ENCODE measurements at places on chromosomes 1 and 21.
A peak's percentile ranks its signal among the peaks of the same experiment; 100 is the strongest.

- no peak for DNase-seq
Observed at GRCh38 chr1:55631509-55631908, 416.3 kb upstream of the USP24 start.

DNA sequence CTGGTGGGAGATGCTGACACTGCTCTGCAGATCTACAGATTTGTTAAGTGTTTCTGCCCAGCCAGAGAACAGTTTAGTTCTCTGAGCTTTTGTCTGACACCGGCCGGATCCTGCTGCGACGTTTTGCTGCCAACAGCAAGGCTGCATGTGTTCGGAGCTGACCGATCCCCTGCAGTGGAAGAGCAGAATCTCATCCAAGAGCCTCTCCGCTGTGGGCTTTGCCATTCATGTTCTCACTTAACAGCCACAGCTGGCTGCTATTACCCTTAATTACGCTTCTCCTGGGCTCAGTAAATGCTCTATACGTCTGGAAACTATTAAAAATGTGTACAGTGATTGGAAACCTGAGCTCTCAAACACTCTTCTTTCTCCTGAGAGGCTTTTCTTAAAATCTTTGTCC lies 105.3 kb downstream of the BCAR3 start:
- no peak for DNase-seq

GRCh38 chr1:60425528-60425927 lies 352.0 kb upstream of the C1orf87 start:
- no peak for DNase-seq

GRCh38 chr1:89546082-89546889 lies 21.7 kb downstream of the LRRC8B start:
- DNase-seq, result no peak

DNA sequence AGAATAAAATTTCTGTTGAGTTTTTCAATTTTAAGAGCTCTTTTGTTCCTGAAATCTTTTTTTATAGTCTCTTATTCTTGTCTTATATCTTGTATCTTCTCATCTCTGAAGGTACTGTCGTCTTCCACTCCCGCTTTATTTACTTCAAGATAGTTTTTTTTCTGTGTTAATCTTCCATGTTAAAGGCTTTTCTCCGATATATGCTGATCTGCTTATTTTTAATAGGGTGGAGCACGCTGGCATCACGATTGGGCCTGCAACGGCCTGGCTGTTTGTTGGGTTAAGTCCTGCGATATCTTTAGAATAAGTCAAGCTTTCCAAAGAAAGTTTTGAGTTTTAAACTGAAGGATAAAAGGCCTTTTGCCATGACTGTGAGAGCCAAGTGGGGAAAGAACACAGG lies 35.7 kb downstream of the MRPS6 start:
- DNase-seq, result no peak

DNA sequence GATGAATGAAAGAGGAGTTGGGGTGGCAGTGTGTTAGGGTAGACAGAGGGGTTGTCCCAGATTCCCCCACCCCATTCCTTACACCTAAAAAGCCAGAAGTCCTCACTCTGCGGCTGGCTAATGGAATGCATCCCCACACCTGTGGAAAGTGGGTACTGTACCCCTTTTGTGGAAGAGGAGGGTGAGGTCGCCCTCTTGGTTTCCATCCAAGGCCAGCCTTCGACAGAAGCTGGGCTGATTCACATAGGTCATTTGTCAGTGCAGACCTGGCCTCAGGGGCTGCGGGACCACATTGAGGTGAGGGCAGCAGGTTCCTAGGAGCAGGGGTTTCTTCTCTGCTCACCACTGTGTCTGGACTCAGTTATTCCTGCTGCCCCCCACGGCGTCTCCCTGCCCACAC lies 671.6 kb downstream of the MATN1 start:
- no peak for DNase-seq

GRCh38 chr1:66206563-66207144 lies 327.3 kb upstream of the SGIP1 start:
- no peak for DNase-seq

DNA sequence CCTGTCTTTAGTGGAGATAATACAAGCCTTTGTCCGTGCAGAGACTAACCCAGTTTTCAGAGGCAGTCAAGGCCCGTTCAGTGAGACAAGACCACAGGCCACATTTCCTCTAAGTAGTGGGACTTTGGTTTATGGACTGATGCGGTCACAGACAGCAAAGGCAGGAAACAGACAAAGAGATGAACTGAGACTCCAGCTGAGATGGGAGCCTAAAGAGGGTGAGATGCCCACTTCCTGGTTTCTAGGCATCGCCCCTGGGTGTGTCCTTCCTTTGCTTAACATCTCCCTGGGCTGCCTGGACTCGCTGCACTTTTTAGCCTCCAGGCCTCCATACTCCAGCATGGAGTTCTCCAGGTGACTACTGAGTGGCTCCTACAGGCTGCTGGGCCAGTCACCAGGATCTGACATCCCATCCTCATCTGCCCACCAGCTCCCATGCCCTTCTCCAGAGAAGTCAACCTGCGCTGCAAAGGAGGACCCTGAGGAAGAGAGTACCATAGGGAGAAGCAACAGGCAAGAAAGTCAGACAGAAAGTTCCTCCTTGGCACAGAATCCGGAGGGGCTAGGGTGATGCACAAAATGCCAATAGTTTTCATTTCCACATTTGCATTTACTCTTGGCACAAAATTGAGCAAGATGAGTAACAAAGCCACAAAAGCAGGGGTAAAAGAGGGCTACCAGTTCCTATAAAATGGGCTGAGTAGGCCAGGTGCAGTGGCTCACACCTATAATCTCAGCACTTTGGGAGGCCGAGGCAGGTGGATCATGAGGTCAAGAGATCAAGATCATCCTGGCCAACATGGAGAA lies 15.1 kb downstream of the THEMIS2 start:
- DNase-seq, result no peak

GRCh38 chr21:14088391-14088790 lies 122.4 kb downstream of the LIPI start:
- DNase-seq, result no peak

- DNase-seq, result peak; percentile 71
Observed at GRCh38 chr1:205121660-205122488, at the start of gene RBBP5. TSS of gene RBBP5 (minus strand) at chr1:205121978. CDS start at chr1:205121873, 105 bp downstream.

GRCh38 chr1:17553975-17554700 lies 14.6 kb downstream of the ARHGEF10L start:
- DNase-seq, result no peak

- DNase-seq, result no peak
Observed at GRCh38 chr21:22020221-22020620, 1022.0 kb downstream of the NCAM2 start.

DNA sequence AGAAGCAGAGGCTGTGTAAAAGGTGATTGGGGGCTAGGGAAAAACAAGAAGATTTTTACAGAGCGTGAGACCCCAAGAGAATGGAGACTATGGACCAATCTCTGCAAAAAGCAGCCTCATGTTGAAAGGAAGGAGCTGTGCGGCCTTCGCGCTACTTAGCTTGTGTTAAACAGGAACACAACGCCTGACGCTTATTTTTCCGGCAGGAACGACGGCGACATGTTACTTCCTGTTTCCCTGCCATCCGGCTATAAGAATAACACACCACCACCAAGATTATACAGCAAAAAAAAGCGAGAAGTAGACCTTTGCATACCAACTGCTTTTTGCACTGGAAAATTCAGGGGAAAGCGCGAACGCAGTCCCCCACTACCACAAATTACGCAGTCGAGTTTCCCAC lies 272.7 kb downstream of the FAM72C start:
- DNase-seq, result no peak

- DNase-seq, result no peak
Observed at GRCh38 chr21:38171723-38172344, 85.0 kb upstream of the KCNJ15 start.

- DNase-seq, result no peak
Observed at GRCh38 chr1:45619149-45619921, 4.5 kb downstream of the CCDC17 start.

DNA sequence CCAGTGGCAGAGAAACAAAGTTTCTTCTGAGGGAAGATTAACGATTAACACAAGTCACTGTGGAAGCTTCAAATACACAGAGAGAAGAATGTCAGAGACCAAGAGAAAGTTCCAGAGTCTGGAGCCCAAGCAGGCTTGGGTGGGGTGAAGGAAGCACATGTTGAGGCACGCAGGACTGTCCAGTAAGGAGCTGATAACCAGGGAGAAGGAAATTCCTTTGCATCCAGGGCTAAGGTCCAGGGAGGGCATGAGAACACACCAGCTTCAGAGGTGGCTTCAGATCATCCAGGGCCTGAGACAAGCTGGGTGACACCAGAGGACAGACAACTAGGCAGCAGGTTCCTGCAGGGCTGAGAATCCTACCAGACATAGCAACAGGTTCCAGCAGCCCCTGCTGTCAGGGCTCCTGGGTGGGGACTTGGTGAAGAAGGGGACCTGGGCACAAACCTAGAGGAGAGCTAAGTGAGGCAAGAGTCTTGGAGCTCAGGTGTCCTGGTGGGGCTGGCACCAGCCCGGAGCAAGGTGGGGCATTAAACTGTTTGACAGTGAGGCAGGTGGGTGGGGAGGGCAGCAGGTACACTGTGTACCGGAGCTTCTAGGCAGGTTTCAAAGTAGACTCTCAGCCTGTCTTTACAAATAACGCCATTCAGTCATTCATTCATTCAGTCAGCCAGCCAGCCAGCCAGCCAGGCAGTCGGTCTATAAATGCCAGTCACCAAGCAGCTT lies 2.6 kb upstream of the SPRR1A start:
- no peak for DNase-seq

DNA sequence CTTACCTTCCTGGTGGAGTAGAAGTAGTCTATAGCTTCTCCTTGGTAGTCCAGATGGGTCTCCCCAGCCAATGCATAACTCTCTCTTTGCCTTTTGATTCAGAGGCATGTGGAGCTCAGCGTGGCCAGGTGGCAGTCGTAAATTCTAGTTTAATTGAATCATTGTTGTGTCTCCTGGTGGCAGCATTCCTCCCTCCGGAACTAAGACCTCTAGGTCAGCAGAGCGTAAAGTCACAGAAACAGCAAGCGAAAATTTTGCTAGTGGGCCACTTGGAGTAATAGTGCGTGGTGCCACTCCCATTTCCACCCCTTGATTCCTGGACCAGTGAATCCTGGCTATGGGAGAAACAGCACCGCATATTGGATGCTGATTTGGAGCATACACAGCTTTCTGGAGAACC lies 3.9 kb upstream of the TMPRSS2 start:
- DNase-seq, result no peak

DNA sequence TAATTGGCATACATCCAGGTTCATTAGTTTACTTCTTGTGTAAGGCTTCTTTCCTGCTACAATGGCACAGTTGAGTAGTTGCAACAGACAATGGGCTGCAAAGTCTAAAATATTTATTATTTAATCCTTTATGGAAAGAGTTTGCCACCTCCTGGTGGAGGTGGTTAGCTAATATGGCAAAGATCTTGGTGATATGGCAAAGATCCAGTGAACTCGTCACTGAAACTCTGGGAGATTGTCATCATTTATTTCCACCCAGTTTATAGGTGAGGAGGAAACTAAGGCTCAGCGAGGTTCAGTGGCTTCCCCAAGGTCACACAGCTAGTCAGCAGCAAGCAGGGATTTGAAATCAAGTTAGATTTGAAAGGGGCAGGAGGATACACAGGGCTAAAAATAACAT lies 16.1 kb upstream of the IFFO2 start:
- no peak for DNase-seq

DNA sequence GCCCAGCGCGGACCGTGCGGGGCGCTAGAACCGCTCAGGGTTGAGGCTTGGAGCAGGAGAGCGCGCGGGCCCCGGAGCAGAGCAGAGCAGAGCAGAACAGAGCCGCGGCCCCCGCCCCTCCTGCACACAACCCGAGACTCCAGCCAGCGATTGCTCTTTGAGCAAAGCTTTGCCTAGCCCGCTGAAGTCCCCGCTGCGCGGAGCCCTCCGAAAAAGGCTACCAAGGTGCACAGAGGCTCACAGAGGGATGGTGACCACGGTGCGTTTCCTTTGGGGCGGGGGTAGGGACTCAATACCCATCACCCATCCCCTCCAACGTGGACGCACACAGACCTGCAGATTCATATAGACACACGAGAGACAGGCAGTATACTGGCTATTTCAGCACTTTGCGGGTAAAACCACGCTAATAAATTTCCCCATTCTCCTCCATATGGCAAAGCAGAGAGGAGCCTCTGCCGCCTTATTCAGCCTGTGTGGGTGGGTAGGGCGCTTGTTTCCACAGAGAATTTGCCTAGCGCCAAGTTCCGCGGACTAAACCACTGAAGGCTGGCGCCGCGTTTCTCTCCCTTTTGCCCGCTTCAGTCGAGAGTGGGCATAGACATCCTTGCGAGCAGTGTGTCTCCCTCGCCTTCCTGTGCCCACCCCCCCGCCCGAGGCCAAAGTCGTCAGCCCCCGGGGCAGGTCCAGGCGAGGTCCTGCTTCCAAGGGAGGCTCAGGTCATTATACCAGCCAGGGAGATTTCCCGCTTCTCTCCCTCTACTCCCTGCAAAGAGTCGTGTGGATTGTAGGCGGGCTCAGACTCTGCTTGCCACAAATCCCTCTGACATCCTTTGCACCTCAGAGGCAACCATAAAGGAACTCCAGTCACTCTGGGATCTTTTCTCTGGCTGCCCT lies 8.5 kb downstream of the HLX start:
- DNase-seq, result no peak

DNA sequence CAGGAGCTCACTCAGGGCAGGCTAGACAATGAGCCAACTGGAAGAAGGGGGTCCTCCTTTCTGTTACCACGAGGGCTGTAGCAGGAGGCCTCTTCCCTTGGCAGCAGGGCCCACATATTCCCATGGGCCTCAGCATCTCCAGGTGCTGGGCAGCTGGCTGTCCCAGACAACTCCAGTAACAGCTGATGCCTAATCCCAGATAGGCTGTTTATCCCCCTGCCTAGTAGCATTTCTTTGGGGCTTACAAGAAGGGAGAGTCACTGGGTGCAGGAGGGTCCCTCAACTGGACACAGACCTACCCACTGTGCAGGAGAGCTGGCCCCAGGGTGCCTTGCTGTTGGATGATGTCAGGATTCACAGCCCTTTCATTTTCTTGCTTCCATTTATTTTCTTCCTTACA lies 278.2 kb downstream of the DSCAM start:
- no peak for DNase-seq

DNA sequence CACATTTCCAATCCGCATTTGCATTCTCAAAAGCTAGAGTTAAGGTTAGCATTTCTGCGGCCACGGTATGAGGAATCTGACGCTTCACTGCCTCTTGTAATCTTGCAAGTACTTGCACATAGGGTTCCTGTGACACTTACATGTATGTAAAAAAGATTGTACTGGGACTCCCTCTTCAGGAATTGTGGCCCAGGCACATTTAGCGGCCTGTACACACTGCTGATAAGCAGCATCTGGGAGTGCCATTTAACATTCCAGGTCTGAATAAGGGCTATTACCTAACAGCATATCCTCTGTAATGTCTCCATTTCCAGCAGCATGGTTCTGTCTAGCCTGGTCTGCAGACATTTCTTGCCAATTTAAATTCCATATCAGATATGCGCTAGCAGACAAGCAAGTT lies 75.7 kb downstream of the AXDND1 start:
- no peak for DNase-seq

- no peak for DNase-seq
Observed at GRCh38 chr1:44351289-44351688, 3.8 kb downstream of the ERI3 start.

GRCh38 chr1:19406680-19407079 lies 78.7 kb downstream of the CAPZB start:
- no peak for DNase-seq

DNA sequence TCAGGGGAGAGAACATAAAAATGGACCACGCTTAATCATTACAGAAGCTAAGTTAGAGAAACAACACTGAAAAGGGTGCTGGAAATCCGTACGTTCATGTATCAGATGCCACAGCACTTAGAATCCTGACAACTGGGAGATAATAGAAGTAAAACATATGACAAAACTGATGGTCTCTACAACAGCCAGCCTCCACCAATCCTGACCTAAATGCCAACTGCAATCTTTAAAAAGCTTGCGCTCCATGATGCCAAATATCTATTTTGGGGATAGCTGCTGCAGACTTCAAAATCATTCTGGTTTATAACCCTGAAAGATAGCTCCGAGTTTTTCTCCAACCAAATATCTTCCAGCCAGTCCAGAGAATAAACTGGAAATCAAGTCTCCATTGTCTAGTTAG lies 178.3 kb downstream of the RERE start:
- DNase-seq, result no peak

Measured in mesothelial cell of epicardium (in vitro differentiated cells).